Effector CD4-positive, alpha-beta T cell (primary cell): ENCODE measurements at places on chromosomes 6 and 20.

- no peak for DNase-seq
Observed at GRCh38 chr6:47669684-47670513, 28.5 kb upstream of the ADGRF4 start.

DNA sequence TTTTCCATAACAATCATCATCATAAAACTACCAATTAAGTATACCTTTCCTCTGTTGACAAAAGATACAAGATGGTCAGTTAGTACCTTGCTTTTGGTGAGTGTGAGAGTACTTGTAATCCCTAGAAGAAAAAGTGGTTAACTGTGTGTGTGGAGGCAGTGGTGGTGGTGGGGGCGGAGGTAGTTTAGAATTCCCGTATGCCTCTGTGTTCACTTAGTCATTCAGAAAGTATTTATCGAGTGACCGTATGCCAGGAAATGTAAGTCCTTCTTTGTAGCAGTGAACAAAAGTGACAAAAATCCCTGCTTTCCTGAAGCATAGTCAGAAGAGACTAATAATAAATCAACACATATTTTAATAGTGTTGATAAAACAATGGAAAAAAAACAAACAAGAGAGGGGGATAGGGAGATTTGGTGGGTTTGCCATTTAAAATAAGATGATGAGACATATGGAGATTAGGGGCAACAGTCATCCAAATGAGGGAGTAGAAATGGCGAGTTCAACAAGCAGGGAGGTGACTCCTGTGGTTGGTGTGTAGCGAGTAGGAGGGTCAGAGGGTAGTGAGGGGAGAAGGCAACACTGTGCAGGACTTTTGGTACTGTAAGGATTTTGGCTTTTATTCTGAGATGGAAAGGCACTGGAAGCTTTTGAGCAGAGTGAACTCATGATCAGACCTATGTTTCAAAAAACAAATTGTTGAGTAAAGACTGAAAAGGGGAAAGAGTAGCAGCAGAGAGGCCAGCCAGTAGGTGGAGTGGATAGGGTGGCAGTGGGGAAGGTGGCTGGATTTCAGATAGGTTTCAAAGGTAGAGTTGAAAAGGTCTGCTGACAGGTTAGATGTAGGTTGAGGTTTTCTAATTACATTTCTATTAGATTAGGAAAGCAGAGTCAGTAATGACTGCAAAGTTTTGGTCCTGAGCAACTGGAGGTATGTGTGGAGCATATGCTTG lies 40.3 kb upstream of the SIM1 start:
- no peak for DNase-seq

- no peak for DNase-seq
Observed at GRCh38 chr20:52224920-52225319, 33.3 kb upstream of the ZFP64 start.

- no peak for DNase-seq
Observed at GRCh38 chr6:154709621-154710020, 23.6 kb upstream of the SCAF8 start.

GRCh38 chr6:137968901-137969300 lies 101.8 kb downstream of the TNFAIP3 start:
- no peak for DNase-seq
